ENCODE measurements at places on chromosomes 6 and 20.

DNA sequence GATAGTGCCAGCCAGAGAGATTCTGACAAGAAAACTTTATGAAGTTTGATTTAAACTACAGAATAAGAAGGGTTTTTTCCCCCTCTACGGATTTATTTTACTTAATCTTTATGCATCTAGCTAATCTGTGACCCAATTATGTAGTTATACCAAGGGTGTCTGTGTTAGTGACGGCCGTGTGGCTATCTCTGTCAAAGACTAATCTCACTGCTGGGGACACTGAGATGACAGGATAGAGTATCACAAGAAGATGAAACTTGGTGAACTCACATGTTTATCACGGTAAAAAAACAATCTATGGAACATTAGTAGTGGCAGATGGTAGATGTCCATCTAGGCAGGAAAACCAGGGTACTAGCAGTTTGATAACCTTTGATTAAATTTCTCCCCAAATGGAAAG is 149.7 kb downstream of the AHI1 start:
- DNase-seq: no peak

GRCh38 chr6:98203170-98203806 is 631.1 kb upstream of the POU3F2 start:
- DNase-seq: no peak

DNA sequence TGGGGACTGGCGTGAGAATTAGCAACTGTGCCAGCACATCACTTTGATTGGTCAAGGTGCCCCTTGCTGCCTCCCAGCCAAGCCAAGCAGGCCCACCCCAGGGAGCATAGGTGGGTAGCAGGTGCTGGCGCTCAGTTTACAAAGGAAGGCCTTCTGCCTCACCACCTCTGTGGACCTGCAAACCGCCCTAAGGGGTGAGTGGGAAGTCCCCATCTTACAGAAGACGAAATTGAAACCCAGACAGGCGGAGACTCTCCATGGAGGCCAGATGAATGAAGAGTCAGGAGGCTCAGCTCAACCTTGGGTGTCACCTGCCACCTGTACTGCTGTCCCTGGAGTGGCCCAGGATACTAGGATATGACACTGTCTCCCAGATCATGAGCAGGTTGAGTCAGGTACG is 21.5 kb upstream of the MAS1L start:
- no peak for DNase-seq

DNA sequence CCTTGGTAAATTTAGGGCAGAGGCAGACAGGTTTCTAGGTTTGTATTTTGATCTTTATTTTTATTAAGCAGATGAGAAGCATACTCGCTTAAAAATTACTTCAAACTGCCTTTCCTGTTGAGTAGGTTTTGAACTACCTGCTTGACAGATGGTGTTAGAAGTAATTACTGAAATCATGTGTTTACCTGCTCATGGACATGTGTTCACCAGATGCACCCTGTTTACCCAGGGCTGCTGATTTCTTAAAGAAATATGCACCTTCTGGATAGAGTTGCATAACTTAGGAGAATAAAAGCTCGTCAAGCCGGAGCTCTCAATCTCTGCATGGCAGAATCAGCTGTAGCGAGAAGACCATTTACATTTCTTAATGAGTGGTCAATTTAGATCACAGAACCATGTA is 165.1 kb downstream of the CDKAL1 start:
- DNase-seq: no peak

GRCh38 chr6:143598466-143599080 is 79.2 kb upstream of the PHACTR2 start:
- no peak for DNase-seq

DNA sequence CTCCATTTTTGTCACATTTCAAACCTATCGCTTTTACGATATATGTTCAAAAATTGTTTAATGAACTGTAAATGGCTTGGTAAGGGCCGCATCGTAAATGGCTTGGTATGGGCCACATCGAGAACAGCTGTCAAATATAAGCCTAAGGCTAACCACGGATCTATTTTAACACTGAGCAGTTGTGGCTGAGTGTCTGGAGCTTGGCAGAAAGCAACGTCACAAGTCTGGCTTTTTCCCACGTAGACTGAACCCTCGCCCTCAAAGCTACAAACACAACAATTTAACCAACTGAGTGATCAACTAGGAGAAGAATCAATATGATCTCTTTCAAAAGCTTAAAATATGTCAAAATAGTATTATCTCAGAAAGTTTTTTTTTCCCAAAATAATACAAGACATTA is 71.4 kb upstream of the PRSS16 start:
- no peak for DNase-seq

- no peak for DNase-seq
These were observed 15.0 kb upstream of the TBC1D22B start for GRCh38 chr6:37242429-37243052.

- no peak for DNase-seq
These were observed 587 bp upstream of the BTN3A1 start for GRCh38 chr6:26401389-26401986.

- no peak for DNase-seq
These were observed 26.3 kb downstream of the METTL24 start for GRCh38 chr6:110331816-110332215.

DNA sequence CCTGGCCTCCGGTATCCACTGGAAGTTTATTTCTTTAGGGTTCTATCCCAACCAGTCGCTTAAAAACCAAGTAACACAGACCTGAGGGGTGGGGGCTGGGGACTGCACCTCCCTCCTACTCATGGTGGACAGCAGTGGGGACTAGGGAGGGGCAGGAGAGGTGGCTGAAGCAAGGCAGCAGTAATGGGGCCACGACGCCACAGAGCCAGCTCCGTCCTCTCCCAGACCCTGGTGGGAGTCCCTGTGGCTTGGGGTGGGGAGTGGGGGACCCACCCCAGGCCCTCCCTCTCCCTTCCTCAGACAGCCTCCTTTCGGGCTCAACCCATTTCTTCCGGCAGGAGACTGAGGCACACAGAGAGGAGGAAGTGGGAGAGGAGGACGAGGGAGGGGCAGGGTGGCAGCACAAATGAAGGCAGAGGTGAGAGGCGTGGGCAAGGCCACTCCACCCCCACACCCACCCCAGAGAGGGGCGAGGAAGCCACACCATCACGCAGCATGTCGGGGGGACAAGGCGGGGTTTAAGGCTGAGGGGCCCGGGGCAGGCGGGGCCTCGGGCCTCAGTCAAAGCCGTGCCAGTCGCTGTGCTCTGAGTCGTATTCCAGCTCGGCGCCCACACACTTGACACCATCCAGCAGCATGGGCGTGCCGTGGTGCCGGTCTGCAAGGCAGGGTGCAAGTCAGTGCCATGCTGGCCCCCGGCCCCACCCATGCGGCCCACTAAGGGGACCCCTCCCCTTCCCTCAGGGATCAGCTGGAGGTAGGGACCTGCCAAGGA is 13.9 kb downstream of the ADISSP start:
- DNase-seq: no peak

GRCh38 chr6:12472601-12473038 is 182.5 kb downstream of the EDN1 start:
- no peak for DNase-seq

DNA sequence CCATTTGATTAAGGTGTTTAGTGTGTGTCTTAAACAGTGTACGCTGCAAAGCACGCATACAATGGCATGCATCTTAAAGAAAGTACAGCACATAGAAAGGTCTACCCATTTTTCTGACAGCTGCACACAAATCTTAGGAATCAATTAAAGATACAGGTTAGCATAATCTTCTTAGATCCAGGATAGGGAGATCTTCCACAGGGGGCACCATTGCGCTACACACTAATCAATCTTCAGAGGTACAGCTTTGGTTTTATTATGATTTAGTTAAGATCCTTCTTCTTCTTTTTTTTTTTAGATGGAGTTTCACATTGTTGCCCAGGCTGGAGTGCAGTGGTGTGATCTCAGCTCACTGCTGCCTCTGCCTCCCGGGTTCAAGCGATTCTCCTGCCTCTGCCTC is 63.7 kb upstream of the BEND3 start:
- DNase-seq: no peak

GRCh38 chr6:34865107-34865506 is 22.7 kb downstream of the TAF11 start:
- DNase-seq: no peak

GRCh38 chr20:48777821-48778220 is 50.0 kb downstream of the PREX1 start:
- no peak for DNase-seq

Measured in stimulated activated CD8-positive, alpha-beta memory T cell treated with anti-CD3 and anti-CD28 coated beads, Interleukin-7, amount 100 ng/mL, for 24 hours (primary cell).